ENCODE measurements at places on chromosomes 13 and 19.

DNA sequence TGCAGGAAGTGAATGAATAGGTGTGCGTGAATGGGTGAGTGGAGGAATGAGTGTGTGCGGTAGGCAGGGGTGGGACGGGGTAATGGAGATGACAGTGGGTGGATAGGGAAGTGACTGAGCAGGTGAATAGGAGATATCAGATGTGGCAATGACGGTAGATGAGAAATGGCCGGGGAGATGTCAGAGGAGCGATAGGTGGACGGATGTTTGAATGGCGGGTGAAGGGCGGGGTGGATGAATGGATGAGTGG lies 1.5 kb downstream of the TTC9B start:
- DNase-seq = no peak

DNA sequence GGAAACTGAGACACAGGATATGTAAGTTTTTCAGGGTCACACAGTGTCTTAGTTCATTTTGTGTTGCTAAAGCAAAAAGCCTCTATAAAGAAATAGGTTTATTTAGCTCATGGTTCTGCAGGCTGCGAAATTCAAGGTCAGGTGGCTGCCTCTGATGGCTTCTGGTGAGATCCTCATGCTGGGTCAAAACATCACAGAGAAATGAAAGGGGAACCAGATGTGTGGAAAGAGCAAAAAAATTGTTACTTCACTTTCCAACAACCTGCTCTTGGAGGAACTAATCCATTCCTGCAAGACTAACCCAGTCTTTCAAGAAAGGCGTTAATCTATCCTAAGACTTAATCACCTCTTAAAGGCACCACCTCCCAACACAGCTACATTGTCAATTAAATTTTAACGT lies 64.2 kb upstream of the UBL3 start:
- no peak for DNase-seq

DNA sequence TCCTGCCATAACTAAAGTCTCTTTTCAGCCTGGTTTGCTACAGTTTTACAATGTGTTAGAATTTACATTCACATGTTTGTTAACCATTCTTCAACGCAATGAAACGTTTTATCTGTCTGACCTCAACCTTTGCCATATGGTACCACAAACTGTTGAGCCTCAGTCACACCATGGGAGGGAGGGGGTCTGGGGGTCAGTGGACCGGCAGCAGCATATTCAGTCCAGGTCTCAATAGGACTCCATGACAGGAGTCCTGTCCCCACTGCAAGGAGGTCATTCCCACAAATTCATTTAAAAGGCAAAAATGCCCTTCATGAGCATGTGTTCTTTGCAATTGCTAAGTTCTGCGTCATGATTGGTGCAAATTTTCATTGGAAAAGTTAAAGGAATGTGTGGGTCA lies 66.6 kb upstream of the OLFM4 start:
- no peak for DNase-seq

DNA sequence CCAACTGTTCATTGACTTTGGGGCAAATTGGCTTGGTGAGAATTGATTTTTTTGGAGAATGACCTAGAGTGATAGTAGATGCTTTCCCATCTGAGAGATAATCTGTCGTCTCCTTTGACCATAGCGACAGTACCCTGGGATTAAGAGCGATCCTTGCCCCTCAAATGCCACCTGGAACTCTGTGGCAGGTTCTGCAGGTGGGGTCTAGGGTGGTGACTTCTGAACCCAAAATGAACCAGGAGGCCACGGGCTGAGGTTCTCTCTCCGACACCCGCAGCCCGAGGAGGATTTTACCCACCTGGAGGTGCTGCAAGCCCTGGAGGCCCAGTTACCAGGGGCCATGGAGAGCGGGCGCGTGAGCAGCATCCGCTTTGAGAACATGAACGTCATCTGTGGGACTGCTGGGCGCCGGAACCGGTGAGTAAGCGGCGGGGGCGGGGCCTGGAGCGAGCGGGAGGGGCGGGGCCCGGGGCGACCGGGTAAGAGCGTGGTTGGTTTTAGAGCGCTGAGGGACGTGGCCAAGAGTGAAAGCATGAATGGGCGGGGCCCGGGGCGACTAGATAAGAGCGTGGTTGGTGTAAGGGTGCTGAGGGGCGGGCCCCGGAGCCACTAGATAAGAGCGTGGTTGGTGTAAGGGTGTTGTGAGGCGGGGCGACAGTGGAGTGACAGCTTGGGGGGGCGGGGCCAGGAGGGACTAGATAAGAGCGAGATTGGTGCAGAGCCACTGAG lies 8.6 kb downstream of the C19orf81 start:
- DNase-seq = peak; percentile 71

All from NCI-H1436 (cell line).